Activated gamma-delta T cell treated with Interleukin-2 at 50 U/mL for 16 hours (primary cell): ENCODE measurements at places on chromosomes 11 and 22.

GRCh38 chr22:37156686-37157435 lies 7.1 kb upstream of the IL2RB start:
- no peak for DNase-seq

- no peak for DNase-seq
These were observed 11.6 kb downstream of the PISD start for GRCh38 chr22:31650391-31650790.

- no peak for DNase-seq
These were observed 462.5 kb downstream of the AASDHPPT start for GRCh38 chr11:106540001-106540400.

GRCh38 chr22:30877662-30878515 lies 90.7 kb downstream of the MORC2 start:
- DNase-seq = no peak

GRCh38 chr22:44039566-44040171 lies 15.6 kb downstream of the PARVB start:
- no peak for DNase-seq

DNA sequence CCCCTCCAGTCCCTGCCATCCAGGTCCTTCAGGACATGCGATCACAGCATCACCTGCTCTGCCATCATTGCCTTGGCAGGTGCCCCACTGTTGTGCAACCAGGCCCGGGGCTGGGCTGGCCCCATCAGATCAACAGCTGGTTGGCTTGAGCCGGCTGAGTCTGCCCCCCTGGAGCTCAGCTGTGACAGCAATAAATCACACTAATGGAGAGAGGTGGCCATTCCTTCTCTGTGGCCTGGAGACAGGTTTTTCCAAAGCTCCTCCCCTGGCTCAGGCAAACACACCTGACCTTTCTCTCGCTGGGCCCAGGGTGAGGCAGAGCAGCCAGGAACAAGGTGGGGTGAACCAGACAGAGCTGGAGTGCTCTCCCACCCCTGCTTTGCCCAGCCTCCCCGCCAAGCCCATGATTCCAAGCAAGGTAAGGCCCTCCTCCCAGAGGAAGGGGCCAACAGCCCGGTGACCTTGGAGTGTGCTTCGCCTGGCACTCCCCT lies 8.9 kb upstream of the FXYD2 start:
- DNase-seq = no peak

DNA sequence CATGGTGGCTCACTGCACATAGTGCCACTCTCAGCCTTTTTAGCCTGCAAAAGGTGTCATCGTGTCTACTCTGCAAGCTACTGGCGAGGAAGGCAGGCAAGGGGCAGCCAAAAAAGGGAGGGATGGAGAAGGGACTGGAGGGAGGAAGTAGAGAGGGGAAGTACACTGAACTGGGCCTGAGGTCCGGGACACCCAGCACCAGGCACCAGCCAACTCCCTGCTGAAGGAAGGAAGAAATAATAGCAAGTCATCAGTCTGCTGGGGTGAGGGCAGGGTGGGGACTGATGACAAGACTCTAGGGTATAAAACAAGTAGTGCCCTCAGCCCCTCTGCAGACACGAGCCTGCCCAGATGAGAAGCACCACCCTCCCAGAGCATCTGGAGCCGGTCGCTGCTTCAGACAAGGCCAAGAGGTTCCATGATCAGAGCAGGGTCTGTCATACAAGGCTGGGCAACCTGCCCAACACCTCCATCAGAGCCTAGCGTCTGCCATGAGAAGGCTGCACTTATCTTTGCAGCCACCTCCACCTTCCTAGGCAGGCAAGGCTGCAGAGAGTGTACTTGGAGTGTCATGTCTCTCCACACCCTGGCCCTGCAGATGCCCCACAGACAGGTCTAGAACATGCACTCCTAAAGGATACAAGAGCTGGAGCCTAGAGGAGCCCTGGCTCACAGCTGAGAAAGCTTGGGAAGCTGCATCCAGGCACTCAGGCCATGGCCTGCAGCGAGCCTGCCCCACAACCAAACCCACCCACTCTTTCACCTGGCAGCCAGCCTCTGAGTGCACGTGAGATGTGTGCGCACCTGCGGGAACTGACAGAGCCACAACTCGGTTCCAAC lies 9.0 kb upstream of the COMT start:
- no peak for DNase-seq

- DNase-seq = no peak
These were observed 4.5 kb downstream of the FAM83F start for GRCh38 chr22:39999144-39999757.

- no peak for DNase-seq
These were observed 350.1 kb downstream of the TBC1D22A start for GRCh38 chr22:47112582-47112965.

GRCh38 chr11:65802841-65803240 lies 16.0 kb downstream of the OVOL1 start:
- no peak for DNase-seq

GRCh38 chr11:102306048-102306597 lies 11.2 kb upstream of the BIRC3 start:
- no peak for DNase-seq

- DNase-seq = peak; percentile 4
These were observed 328.1 kb upstream of the MPPED2 start for GRCh38 chr11:30914143-30914762.

- DNase-seq = no peak
These were observed 655.1 kb upstream of the ARHGAP42 start for GRCh38 chr11:100031973-100032372.

DNA sequence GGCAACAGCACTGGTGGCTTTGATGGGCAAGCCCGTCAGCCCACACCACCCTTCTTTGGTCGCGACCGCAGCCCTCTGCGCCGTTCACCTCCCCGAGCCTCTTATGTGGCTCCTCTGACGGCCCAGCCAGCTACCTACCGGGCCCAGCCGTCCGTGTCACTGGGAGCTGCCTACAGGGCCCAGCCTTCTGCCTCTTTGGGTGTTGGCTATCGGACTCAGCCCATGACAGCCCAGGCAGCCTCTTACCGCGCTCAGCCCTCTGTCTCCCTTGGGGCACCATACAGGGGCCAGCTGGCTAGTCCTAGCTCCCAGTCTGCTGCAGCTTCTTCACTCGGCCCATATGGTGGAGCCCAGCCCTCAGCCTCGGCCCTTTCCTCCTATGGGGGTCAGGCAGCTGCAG lies 8.0 kb downstream of the RBM14 start:
- no peak for DNase-seq

- DNase-seq = peak; percentile 31
These were observed 35.8 kb downstream of the SC5D start for GRCh38 chr11:121328176-121328966.

DNA sequence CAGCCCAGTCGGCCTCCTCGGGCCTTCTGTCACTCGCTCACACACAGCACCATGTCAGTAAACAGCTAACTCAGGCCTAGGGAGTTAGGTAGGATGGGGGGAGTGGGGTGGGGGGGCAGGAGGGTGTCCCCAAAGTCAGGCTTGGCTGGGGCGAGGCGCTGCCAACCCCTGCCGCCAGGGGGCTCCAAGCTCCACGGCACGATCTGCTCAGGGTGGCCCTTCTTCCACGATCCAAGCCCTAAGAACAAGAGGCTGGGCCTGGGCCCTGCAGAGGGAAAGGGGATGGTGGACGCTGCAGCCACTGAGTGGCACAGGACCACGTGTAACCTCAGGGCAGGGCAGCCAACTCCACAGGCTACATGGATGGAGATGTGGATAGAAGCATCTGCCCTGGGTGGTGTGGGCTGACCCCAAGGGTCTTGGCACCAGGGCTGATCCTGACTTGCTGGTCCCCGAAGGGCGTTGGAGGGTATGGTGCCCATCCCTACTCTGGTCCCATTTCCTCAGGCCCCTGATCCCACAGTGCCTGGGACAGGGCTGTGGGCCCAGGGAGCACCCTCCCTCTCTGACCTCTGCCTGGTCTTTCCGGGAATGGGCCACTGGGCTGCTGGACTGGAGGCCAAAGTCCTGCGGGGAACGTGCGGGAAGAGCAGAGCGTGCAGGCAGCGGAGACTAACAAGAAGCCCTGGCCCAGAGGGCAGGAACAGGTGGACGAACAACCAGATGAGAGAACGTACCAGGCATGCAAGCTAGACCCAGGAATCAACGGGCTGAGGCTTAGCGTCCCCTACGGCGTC lies 29.1 kb upstream of the TXNRD2 start:
- DNase-seq = peak; percentile 78

GRCh38 chr11:38282718-38283117 lies 1684.7 kb upstream of the RAG2 start:
- no peak for DNase-seq

GRCh38 chr11:41282395-41282794 lies 177.1 kb downstream of the LRRC4C start:
- no peak for DNase-seq

GRCh38 chr11:126090452-126090851 lies 27.8 kb upstream of the CDON start:
- no peak for DNase-seq

DNA sequence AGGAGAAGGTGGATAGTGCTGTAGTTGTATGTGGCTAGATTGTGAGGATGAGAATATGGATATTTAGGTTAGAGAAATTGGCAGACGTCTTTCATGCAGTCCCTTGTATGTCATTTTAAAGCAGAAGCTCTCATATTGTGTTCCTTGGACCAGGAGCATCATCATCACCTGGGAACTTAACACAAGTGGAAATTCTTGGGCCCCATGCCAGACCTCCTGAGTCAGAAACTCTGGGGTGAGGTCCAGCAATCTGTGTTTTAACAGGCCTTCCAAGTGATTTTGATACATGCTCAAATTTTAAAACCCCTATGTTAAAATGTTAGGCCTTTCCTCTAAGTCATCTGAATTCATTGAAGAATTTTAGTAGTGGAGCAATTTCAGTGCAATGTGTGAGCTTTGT lies 34.8 kb downstream of the JHY start:
- DNase-seq = no peak

DNA sequence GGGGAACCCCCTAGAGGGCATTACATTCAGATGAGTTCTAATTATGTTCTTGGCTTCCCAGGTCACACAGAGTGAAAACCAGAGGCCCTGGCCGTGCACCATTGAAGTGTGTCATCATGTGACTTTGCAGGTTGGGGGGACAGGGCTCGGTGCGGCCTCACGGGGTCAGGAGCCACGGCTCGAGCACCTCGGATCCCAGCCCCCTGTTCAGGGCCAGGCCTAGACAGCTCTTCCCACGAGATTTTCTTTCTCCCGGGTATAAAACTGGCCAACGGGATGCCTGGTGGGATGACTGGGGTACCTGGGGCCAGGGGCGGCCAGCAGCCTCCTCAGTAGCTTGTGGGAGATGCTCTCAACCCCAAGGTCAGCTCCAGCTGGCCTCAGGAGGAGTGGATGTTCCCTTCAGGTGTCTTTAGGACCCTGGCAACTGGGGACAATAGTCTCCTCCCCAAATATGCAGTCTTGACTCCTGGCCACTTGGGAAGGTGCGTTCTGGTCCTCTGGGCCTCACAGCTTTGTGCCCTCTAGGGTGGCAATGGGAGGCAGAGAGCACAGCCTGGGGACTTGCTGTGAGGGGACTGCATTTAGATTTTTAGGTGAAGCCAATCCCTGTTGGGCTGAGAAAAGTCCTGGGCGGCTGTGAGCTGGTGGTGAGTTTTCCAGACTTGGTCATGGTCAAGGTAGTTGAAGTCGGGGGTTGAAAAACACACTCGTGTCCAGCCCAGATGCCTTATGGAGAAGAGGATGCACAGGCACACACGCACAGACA lies 95.6 kb downstream of the KCNQ1 start:
- DNase-seq = no peak

- no peak for DNase-seq
These were observed 29.7 kb upstream of the CAVIN3 start for GRCh38 chr11:6350043-6350442.

DNA sequence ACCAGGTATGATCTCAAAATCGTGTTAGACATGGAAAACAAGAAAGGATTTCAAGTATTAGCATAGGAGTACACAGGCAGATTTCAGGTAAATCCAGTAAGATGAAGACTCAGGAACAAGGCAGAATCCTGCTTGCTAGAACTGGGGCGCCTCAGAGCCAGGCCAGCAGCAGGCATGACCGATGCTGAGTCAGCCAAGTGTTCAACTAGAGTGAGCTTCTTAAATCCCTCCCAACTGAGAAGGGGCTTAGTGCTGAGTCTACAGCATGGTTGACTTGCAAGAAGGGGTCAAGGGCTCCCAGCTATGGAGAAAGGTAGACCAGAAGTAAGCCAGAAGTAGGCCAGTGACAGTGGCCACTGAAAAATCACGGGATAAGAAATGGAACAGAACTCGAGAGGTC lies 12.4 kb downstream of the GRAP2 start:
- no peak for DNase-seq

DNA sequence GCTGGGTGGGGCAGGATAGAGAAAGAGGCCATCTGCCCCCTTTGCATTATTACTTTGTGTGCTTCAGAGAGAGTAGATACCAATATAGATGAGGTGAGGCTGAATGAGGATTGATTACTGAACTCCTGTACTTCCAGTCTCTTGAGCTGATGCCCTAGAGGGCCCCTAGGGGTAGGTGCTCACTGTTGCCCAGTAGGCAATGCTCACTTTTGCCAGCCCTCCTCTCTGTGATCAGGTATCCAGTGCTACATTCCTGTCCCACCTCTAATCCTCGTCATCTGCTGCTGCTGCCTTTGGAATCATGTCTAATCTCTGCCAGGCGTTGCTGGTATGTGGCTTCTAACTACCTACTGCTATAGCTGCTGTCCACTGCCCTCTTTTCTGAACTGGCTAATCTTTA lies 57.2 kb downstream of the CCDC83 start:
- DNase-seq = no peak

DNA sequence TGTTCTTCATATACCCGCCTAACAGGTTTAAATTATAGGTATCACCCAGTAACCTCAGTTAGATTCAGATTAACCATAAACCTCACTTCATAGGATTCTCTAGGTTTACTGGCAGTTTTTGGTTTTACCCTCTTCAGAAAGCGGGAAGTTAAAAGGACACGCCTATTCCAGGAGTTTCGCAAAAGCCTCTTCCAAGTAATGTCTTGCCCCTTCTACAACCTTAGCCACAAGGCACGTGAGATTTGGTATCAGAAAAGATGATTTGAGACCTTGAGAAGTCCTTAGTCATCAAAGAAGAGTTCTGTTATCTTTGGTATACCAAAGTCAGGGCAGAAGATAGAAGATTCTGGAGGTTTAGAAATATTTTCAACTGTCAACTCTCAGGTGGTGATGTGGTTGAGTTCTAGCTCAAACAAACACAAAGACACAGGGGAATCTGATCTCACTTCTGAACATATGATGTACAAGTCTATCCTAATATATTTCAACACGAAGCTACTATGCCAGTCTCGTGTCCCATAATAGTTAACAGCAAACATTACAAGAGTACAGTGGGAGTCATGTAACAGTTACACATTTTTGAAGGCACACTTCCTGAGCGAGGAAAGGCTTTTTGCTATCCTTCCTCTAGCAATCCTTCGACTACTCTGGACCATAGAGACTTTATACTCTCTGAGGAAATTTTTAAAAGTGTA lies 103.5 kb downstream of the USP35 start:
- DNase-seq = no peak

- no peak for DNase-seq
These were observed 55.0 kb upstream of the DEPDC7 start for GRCh38 chr11:32960553-32961164.
